ENCODE measurements at places on chromosomes 13 and 19. TPM values are rescaled to one million over a fixed set of nuclear protein-coding genes. Genes with fewer than 3 reads are reported as not detected.

- no peak for DNase-seq
These were observed 15.7 kb downstream of the NOSIP start for GRCh38 chr19:49564616-49565045.

DNA sequence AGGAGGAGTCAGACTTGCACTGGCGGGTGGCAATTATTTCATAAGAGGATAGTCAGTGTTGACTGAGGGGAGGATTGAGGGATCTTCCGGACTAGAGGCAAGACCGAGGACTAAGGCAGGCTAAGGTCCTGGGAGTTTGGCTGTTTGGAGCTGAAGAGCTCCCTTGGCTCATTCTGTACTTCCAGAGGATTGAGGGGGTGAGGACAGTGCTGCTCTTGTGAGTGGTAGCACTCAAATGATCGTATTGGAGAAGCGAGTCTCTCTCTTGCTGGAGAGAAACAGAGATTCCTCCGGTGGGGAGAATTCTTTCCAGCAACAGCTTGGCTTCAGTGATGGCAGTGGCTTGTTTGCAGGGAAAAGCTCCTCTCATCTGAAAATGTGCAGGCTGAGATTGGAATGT, 47.1 kb downstream of the ING1 start:
- no peak for DNase-seq

- no peak for DNase-seq
These were observed 6.9 kb upstream of the ICAM4 start for GRCh38 chr19:10279737-10280442.

GRCh38 chr19:55723491-55723890, 14.7 kb downstream of the NLRP9 start:
- no peak for DNase-seq

GRCh38 chr13:40143106-40143505, 487.6 kb downstream of the COG6 start:
- no peak for DNase-seq

- no peak for DNase-seq
These were observed 10.8 kb downstream of the PRODH2 start for GRCh38 chr19:35801828-35802227.

- DNase-seq, result no peak
These were observed 1141.6 kb upstream of the MIR17HG start for GRCh38 chr13:90205911-90206310.

ZNF534 gene
- total RNA-seq, result 0.49 TPM

CCDC169 gene
- not detected for total RNA-seq

CRLF1 gene
- 1,063 TPM for total RNA-seq

MADCAM1 gene
- 0.92 TPM for total RNA-seq

MYH14 gene
- total RNA-seq, result 2.6 TPM

CGB8 gene
- not detected for total RNA-seq

All from thoracic aorta (tissue), 2 donors.